ENCODE measurements at places on chromosomes 5 and 9.

- DNase-seq, result no peak
Observed at GRCh38 chr5:62538017-62538942, 40.3 kb upstream of the LRRC70 start.

GRCh38 chr5:54024466-54024865, 285.9 kb downstream of the ARL15 start:
- DNase-seq, result no peak

GRCh38 chr5:35151146-35151920, 79.0 kb downstream of the PRLR start:
- DNase-seq, result no peak

DNA sequence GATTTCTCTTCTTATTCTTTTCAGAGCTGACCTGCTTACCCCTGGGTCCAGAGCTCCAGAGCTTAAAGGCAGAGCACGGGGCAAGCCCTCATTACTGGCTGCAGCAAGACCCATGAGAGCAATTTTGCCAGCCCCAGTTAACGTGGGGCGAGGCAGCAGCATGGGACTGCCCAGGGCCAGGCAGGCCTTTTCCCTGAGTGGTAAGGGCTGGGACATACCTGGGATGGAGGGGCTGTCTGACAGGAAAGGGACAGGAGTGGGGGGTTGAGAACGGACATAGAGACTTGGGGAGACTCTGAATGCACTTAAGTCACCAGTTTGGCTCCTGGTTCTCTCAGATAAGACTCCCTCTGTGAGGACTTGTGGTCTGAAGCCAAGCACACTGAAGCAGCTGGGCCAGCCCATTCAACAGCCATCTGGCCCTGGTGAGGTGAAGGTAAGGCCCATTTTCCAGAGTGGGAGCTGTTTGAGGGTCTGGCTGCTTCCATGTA, 26.2 kb downstream of the HMGXB3 start:
- no peak for DNase-seq

DNA sequence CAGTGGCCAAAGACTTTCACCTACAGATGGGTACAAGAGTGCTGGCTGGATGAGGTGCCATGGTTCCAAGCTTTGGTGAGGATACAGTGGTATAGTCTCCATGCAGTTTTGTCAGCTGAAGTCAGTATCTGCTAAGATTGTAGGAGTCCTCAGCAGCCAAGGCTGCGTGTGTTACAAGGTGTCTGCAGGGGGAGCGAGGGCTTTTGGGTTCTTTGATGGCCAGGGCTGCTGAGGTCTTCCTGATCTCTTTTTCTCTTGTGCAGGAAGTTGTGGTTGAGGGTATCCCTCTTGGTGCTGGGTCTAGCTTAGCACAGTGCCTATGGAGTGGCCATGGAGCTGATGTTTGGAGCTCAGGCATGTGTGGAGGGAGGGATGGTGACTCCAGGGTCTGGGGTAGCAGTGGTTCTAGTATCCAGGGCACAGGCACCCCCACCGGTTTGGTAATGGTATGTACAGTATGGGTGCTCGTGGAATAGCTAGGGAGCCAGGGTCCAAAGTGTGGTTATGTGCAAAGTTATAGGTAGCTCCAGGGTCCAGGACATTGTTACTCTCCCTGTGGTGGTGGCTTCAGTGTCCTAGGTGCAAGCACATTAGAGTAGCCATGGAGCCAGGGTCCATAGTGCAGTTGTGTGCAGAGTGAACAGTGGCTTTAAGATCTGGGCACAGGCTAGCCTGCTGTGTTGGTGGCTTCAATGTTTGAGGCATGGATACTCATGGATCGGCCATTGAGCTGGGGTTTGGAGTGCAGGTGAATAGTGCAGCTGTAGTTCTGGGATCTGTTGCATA, 36.7 kb downstream of the CNTLN start:
- no peak for DNase-seq

DNA sequence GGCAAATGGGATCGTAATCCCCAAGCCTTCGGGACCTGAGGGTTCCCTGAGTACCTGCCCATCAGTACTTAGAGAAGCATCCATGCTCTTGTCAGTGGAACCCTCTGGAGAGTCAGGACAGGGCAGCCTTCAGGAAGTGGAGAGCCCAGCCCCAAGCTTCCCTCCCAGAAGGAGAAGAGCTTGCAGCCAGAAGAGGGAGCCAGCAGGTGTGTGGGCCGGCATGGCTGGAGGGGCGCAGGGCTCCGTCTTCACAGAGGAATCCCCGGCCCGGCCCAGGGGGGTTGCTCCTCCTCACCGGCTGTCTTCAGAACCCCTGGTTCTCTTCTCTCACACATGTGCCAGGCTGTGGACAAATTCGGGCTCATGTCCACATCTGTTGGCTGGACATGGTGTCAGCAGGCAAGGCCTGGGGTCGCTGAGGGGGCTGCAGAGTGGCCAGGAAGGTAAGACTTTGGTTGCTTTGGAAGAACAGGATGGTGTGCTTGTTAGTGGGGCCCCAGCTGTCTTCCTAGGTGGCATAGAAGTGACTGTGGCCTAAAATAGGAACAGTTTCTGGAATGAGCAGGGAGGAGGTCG, 58.9 kb upstream of the RXRA start:
- DNase-seq, result no peak

DNA sequence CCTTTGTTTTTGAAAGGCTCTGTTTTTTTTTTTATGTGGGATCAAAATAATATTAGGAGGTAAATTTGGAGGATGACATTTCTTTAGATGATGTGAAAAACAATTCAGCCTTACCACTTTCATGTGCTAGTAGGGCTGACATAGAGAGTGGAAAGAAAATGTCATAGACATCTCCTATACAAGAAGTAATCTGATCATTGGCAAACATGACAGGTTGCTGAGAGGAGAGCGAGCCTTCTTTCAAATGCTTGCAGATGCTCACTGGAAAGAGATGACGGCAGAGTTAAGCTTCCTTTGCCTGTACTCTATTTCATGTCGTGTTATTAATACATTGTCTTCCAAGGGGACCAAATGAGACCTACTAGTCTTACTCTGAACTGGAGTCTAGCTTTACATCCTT, 160.1 kb upstream of the DAP start:
- no peak for DNase-seq

DNA sequence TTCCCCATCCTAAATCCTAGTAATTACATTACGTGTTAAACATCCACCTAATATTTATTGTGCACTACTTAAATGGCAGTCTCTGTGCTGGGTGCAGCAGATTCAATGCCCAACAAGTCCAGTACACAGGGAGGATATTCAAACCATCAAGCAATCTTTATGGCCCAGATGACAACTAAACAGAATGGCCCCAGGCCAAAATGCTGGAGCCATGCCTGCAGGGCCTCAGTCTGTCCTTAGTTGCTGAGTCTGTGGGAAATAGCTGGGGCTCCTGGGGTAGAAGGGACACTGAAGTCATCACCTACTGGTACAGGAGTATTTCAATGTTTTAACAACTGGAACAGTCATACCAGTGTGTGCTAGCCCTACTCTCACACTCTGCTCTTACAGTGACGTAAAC, 153.5 kb downstream of the ZNF608 start:
- no peak for DNase-seq

GRCh38 chr5:68071736-68072135, 143.8 kb upstream of the PIK3R1 start:
- DNase-seq, result no peak

DNA sequence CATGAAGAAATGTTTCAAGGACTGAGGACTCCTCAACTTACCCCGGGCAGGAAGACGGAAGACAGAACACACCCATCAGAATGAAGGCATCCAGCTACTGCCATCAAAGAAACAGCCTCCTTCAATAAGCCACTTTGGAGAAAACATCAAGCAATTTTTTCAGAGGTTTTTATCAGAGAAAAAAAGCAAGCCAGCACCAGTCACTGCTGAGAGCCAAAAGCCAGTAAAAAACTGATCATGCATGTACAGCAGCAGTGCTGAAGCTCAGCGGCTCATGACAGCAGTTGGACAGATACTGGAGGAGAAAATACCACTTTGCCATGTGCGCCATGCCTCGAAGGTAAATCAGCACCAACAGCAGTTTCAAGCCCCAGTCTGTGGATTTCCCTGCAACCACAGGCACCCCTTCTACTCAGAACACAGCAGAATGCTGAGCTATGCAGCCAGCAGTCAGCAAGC, 10.1 kb upstream of the ZNF484 start:
- DNase-seq, result no peak

- DNase-seq, result no peak
Observed at GRCh38 chr9:22143799-22144625, 134.9 kb upstream of the CDKN2B start.

- no peak for DNase-seq
Observed at GRCh38 chr9:99822109-99822805, 572 bp downstream of the NR4A3 start.

DNA sequence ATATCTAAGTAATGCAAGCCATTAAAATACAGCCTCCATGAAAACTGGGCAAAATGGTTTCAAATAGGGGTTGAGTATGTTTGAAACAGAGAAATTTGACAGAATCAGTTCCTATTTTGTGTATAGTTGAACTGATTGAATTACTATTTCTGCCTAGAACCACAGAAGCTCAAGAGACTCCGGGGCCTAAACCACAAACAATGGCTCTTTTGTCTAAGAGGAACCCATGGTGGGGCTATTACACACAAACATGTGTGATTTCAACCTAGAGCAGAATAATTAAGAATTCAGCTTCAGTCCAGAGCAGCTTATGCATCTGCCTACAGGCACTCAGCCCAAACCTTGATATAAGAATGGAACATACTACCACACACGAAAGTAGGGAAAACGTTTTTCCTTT, 171.2 kb upstream of the MPDZ start:
- no peak for DNase-seq

DNA sequence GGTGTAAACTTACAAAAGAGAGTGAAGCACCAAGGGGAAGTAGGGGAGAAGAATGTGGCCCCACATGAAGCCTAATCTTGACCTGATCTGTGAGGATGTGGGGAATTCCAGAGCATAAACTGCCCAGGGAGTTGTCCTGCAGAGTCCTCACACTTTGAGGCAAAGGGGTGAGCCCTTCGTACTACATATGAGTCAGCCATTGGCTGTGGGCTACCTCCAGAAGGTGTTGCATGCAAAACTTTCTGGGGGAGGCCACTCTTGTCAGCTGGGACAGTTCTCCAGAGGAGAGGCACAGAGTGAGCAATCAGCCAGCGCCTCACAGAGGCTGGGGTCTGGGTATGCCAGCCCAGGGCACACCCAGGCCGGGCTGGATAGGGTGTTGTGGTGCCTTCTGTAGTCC, 98.1 kb upstream of the NMUR2 start:
- no peak for DNase-seq

GRCh38 chr5:59351076-59351794, 542.3 kb downstream of the PDE4D start:
- DNase-seq, result no peak

GRCh38 chr9:128421482-128421996, 882 bp downstream of the CERCAM start:
- DNase-seq, result no peak

GRCh38 chr5:129322968-129323367, 137.1 kb upstream of the ADAMTS19 start:
- no peak for DNase-seq

DNA sequence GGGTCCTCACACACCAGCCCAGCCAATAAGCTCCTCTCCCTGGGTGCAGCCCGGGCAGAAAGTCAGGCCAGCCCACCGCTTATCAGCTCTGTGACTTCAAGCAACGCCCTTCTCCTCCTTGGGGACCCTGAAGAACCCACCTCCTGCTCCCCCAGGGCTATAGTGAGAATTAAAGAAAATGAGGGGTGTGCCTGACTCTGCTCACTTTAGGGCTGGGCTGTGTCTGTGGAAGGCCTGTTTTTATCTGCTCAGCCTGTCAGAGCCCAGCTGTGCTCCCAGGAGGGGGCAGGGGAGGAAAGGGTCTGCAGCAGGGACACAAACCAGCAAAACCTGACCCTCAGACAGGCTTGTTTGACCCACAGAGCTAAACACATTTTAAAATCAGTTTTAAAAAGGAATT, 3.9 kb downstream of the GPRIN1 start:
- DNase-seq, result no peak

DNA sequence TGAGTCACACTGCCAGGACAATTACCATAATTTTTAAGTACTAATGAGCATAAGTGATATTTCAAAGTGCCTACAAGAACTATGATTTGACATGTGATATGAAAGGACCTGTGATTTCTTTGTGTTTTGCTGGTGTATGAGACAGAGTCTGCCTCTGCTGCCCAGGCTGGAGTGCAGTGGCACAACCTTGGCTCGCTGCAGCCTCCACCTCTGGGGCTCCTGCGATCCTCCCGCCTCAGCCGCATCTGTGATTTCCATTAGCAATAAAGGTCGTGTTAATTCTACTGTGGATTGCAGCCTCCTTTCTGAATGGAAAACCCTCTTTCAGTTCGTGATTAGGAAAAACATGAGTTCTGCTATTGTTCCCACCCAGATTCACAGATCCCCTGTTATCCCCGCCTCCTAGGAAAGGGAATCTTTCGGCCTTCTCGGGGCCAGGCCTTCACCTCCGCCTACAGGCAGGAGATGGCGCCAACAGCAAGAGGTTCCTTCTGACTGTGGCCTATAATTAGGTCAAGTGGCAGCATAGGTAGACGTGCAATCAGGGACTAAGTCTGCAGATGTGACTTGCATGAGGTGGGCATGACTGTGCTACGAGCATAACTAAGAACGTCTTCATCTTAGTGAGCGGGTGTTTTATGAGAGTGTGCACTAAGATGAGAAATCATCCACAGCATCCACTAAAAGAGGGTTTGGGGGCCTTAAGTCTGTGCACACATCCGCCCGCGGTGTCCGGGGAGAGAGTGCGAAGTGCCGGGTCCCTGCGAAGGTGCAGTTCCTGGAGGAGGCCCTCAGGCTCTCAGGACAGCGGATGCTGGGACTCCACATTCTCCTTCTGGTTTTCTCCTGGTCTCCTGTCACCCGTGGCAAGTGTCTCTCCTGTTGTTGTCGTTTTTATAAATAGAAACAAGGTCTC, 23.1 kb downstream of the TRIM7 start:
- no peak for DNase-seq

DNA sequence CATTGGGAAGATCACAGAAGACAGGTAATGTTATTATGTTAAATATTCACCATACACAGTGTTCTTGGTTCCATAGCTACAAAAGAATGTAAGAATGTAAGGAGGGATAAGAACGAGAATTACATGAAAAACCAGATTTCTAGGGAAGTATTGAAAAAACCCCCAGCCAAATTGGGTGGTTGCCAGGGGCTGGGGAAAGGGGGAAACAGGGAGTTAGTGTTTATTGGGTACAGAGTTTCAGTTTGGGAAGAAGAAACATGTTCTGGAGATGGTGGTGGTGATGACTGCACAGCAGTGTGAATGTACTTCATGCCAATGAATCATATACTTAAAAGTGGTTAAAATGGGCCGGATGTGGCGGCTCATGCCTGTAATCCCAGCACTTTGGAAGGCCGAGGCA, 40.3 kb downstream of the GLRX start:
- DNase-seq, result no peak

DNA sequence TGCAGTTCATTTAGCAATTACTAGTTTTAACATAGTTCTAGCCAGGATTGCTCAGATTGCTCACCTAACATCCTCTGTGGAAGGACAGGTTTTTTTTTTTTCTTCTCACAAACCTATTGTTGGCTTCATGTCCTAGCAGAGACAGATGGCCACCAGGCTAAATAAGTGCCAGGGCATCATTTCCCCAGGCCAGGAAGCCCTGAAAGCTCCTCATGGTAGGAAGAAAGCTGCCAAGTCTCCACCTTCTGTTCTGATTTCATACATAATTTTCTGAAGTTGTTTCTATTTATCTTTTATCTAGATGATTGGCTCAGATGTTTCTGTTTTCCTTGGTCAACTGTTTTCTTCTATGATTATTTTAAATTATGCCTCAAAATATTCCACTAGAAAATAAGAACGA, 31.0 kb downstream of the EFCAB9 start:
- no peak for DNase-seq
